ENCODE measurements at places on chromosomes 7 and 10.

- DNase-seq, result no peak
Observed at GRCh38 chr7:114152314-114152938, 233.6 kb upstream of the PPP1R3A start.

GRCh38 chr10:110568055-110568735 is 700 bp downstream of the SMC3 start:
- DNase-seq, result peak; percentile 34

- no peak for DNase-seq
Observed at GRCh38 chr10:77869626-77870420, 56.7 kb downstream of the DLG5 start.

- no peak for DNase-seq
Observed at GRCh38 chr7:110007320-110008063, 1083.4 kb upstream of the LRRN3 start.

DNA sequence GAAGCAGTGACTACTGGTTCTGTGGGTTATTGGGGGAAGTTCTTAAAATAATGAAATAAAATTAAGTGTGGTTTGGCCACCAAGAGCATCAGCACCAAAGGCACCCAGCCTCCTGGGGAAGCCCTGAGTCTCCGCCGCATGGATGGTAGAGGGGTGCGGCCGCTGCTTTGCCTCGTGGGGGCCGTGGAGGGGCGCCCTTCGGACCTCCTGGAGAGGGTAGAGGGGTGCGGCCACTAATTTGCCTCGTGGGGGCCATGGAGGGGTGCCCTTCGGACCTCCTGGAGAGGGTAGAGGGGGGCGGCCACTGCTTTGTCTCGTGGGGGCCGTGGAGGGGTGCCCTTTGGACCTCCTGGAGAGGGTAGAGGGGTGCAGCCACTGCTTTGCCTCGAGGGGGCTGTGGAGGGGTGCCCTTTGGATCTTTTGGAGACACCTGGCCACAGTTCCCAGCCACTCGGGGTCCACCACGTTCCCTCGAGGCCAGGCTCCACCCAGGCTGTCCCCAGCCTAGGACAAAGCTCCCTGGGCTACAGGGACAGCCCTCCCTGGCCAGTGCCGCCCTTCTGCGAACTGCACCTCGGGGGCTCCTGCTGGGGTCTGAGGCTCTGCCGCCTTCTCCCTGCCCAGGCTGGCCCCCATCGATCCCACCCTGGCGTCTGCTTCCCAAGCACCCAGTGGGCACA is 535.1 kb downstream of the PTPRN2 start:
- no peak for DNase-seq

GRCh38 chr10:11646450-11646849 is 35.0 kb upstream of the USP6NL start:
- DNase-seq, result no peak

DNA sequence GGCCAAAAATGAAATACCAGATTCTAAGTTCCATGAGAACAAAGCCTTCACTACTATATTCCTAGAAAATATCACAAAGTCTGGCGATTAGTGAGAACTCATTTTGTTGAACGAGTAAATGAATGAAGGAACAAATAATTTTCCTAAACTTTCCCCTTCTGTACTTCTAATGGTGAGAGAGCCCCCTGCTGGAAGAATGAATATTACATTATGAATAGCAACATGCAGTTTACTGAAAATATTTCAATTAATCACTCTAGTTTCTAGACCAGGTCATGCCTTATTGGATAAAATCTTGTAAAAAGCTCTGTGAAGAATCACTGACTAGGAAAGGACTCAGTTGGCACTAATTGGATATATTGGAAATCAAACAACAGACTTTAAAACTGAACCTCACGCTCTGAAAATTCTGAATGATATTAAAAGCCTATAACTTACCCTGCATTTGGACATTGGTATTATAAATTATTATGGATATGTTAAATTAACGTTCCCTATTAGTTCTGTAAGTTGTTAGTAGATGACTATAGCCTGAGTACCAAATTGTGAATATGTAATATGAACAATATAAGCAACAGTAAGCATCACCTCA is 32.4 kb upstream of the MTPN start:
- peak; percentile 48 for DNase-seq

DNA sequence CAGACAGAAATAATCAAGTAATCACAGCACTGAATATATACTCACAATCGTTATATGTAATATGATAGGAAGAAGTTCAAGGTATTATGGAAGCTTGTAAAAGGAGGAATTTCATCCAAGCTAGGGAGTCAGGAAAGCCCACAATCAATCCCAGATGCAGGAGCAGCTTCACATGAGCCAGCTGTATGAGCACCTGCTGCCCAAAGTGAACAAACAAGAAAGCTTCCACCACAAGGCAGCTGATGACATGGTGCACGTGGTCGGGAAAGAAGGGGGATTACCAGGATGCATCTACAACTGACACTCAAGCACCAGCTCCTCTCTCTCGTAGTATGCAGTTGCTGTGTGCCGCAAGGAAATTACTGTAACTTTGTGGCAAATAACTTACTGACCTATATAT is 225.2 kb downstream of the XPNPEP1 start:
- DNase-seq, result no peak

GRCh38 chr7:1709281-1709680 is 39.2 kb downstream of the ELFN1 start:
- DNase-seq, result no peak

- DNase-seq, result peak; percentile 47
Observed at GRCh38 chr10:109956454-109957091, 33.3 kb upstream of the XPNPEP1 start.

GRCh38 chr7:2445898-2446555 is 30.2 kb downstream of the GRIFIN start:
- DNase-seq, result no peak

GRCh38 chr7:103132995-103133688 is 15.8 kb downstream of the NAPEPLD start:
- DNase-seq, result no peak

DNA sequence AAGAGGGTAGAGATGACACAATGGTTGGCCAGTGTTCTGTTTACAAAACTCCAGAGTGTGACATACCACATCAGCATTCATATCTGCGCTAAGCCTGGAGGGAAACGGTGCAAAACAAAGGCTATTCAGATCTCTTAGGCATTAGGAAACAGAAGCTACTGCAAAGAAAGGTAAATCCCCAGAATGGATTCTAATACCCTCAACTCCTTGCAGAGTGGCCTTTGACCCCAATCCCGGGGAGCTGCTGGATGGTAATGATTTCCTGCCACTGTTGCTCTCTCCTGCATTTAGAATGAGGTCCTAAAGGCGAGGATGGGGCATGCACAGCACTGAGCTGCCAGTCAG is 65.2 kb downstream of the AOAH start:
- no peak for DNase-seq

DNA sequence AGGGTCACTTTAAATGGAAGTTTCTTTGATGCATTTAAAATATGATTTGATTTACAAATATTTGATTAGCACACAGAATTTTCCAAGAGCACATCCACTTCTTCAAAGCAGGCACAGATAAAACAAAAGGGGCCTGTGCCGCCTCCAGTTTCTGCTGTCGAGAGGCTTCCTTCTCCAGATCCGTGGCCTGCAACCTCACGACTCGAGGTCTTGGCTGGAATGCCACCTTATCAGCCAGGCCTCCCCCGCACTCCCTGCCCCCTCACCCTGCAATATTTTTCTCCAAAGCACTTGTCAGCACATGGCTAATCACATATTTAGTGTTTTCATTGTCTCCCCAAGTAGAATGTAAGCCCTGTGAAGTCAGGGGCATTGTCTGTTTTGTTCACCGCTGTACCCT is 12.5 kb downstream of the PYROXD2 start:
- no peak for DNase-seq

GRCh38 chr7:31134246-31135188 is 82.4 kb downstream of the ADCYAP1R1 start:
- DNase-seq, result peak; percentile 73

DNA sequence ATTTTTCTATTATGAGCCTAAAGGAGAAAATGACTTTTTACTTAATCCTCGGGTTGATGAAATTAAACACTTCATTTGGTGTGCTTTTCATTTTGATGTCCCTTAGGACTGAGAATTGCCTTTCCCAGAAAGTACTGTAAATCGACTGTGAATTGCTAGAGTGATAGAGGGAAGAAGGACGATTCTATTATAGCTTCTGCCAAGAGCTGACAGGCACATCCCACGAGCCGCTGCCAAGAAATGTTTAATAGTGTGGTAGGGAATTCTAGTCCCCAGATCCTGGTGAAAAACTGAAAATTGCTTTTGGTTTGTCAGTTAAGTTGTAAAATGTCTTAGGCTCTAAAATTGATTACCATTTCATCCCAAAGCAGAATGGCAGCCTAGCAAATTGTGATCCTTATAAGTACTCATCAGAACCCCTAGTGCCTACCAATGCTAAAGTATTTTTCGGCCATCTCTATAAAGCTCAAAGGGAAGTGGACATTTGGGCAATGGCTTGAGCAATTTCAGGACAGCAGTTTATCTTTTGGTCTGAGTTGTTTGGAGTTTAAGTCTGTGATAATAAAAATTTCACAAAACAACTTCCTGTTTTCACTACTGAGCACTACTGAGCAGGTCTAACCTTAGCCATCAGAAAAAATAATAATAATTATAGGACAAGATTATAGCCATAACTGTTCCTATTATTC is 44.6 kb upstream of the HYCC1 start:
- DNase-seq, result no peak
